ENCODE measurements at places on chromosomes 4 and X.

- DNase-seq: no peak
Measured at GRCh38 chr4:112888622-112889021, 160.8 kb upstream of the ANK2 start.

- no peak for DNase-seq
Measured at GRCh38 chrX:34918856-34919255, 23.7 kb upstream of the FAM47B start.

DNA sequence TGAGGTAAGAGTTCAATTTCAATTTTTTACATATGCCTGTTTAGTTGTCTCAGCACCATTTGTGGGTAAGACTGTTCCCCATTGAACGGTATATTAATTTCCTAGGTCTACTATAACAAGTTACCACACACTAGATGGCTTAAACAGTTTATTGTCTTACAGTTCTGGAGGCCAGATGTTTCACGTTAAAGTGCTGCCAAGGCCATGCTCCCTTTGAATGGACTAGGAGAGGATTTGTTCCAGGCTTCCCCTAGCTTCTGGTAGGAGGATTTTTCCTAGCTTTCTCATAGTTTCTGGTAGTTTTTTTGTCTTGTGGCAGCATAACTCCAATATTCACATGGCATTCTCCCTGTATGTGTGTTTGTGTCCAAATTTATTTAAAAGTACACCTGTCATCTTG, 149.3 kb upstream of the CYSLTR1 start:
- DNase-seq: no peak

- no peak for DNase-seq
Measured at GRCh38 chrX:149937871-149938426, 342 bp downstream of the EOLA2 start.

DNA sequence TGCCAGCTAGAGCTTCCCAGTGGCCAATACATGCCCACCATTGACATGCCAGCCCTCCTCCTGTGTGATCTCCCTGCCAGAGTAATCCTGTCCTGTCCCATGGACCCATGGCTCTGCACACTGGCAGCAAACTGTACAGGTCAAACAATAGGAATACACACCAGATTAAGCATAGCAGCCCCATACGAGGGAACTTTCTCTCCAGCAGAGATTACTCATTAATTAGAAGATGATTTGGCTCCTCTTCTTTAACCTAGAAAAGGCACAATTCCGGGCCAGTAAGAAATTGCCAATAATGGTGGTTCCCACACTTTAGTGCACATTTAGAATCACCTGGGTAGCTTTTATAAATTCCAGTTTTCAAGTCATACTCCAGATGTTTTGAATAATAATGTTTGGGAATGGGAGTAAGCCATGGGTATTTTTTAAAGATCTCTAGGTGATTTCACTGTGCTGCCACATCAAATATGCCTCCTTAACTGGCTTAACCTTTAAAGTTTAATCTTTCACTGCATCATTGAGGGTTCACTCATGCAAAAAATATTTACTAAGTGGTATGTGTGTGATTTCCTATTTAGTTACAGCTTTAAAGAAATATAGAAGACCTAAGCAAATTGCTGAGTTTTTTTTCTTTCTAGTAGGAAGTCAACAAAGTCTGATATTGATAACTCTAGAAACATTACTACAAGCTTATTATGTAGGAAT, 277.6 kb upstream of the NWD2 start:
- DNase-seq: no peak

DNA sequence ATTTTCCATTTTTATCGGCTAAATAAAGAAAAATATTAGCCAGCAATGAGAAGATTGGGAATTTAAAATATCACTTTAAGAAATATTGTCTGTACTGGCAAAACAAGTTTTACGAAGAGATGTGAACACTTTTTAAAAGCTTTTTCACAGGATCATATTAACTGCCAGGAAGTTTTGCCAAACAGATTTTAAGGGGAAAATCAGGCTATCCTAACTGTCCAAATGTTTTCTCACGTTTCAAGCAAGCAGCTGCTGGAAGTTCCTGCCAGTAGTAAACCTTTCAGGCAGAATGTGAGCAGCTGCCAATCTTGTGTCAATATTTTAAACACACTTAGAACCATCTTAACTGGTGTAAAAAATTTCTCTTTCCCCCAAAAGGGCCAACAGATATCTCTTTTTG, 101.1 kb downstream of the ADGRL3 start:
- no peak for DNase-seq

DNA sequence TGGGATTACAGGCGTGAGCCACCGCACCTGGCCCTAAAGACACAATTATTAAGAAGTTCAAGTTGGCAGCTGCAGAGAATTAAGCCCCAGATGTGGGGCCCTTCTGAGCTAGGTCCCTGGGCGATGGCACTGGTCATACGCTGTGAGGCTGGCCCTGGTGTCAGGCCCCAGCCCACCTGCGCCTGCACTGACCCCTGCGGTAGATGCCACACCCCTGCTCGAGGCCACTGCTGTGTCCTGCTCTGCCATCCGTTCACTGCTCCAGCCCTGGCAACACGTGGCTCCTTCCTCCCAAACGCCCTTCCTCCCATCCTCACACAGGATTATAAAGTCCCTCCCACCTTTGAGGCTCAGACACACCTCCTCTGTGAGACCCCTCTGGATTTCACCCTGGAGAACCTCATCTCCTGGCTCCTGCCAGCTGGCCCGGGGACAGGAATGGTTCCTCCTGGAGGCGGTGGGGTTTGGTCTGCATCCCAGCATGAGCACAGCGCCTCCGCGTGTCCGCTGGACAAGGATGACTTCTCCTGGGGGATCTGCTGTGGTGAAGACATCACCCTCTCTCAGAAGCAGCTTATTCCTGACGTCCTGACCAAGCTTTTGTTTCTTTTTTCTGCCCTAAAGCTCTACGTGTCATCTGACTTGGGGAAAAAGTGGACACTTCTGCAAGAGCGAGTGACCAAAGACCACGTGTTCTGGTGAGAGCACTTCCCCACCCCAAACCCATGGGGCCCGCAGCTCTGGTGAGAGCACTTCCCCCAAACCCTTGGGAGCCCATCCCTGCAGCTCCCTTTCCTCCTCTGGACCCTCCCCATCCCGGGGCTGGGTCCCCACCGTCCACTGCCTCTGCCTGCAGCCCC, 219.0 kb upstream of the PSAPL1 start:
- DNase-seq: no peak

GRCh38 chr4:14602206-14602605, 400.1 kb upstream of the CPEB2 start:
- no peak for DNase-seq

DNA sequence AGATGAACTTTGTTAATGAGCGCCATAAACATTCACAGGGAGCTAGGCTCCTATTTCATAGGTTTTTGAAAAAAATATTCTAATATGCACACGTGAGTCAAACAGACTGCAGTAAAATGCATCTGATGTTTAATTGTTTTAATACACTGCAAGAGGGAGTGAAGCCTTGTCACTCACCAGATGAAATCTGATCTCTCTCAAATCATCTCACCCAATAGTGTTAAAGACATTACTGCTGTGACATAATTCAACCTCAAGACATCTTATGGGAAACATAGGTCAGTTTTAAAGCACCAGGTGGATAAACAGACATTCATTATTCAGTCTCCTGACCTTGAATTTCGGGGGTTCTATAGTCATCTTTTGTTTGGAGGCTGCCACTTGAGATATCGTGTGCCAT, 148.3 kb downstream of the MAML3 start:
- no peak for DNase-seq

- no peak for DNase-seq
Measured at GRCh38 chr4:26648260-26648659, 64.4 kb downstream of the TBC1D19 start.

- DNase-seq: no peak
Measured at GRCh38 chr4:188903986-188904385, 764.7 kb downstream of the TRIML1 start.

GRCh38 chrX:41529221-41529620, 82.1 kb downstream of the NYX start:
- DNase-seq: no peak

DNA sequence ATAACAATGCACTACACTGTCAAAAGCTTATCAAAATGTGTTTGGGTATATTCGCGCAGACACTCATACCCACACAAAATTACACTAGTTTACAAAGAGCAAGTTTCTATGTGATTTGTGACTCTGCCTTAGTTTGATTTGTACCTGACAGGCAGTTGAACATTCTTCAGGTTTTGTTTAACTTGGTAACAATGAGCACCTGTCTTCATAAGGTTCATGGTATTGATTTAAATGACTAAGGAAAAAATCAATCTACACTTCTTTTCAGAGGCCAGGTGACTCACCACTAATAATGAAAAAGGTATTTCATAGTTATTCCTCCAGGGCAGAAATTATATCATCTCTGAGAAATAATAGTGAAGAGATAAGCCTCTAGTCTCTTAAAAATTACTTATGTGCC, 1114.6 kb upstream of the AGA start:
- DNase-seq: no peak

DNA sequence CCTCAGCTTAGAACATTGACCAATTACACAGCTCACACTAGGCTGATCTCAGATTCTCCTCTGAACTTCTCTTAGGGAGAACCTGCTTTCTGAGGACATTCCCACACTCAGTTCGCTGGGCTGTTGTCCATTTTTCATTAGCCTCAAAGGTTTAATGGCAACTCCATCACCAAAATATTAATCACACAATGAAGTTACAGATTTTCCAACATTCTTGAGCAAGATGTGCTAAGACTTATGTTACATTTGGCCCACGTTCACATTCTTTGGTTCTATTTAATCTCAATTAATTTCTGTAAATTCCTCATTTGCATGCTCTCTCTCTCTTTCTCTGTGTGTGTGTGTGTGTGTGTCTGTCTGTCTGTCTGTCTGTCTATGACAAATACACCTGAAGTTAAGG, 82.3 kb upstream of the EDNRA start:
- no peak for DNase-seq

- no peak for DNase-seq
Measured at GRCh38 chr4:64539234-64539849, 130.1 kb upstream of the TECRL start.

Data from stimulated activated CD8-positive, alpha-beta memory T cell treated with anti-CD3 and anti-CD28 coated beads, Interleukin-7, amount 100 ng/mL, for 1 hour (primary cell).